ENCODE measurements at places on chromosomes 3 and 15.

- DNase-seq, result no peak
Observed at GRCh38 chr3:3178498-3179328, 778 bp downstream of the CRBN start.

DNA sequence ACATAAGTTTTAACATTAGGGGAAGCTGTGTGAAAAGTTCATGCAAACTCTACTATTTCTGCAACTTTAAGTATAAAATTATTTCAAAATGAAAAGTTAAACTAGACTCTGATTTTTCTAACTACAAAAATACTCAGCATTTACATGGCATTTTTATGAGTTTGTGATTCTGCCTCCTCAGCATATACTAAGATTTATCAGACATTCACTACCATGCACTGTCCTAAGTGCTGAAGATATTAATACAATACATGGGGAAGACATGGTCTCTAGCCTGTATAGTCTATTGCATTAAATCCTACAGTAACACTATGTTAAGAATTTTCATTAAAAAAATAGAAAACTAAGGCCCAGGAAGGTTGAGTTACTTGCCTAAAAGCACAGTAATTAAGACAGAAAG, 80.7 kb downstream of the ZNF148 start:
- DNase-seq, result no peak

- DNase-seq, result peak; percentile 11
Observed at GRCh38 chr3:126540342-126540849, 16.4 kb downstream of the CHST13 start.

DNA sequence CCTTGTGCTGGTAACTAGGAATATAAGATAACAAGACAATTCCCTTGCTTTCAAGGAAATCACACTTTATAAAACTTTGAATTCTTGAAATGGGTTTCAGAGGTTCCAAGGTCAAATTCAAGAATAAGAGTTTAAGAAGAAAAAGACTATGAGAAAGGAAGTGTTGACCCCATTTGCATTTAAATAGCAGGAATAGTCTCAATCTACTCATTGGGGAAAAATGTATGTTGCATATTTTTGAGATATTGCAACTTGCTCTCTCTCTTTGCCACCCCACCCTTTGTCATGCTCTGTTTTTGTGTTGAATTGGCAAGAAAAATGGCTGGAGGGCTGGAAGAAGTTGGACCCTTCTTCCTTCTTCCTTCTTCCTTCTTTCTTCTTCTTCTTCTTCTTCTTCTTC, 699.2 kb downstream of the TUSC7 start:
- DNase-seq, result no peak

DNA sequence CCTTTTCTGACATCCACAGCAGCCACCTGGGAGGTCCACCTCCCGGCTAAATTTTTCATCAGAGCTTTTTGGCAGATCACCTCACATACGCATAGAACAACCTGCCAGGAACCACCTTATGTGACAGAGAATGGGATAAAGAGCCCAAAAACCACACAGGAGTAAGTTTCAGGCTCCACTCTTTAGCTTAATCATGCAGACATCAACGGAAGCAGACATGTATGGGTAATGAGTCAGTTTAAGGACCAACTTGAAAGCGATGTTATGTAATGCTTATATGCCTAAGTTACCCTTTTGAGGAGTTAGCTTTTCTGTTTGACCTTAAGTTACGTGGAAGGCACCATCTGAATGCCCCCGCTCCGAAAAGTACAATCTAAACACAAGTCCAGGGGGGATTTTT, 183.3 kb upstream of the BHLHE40 start:
- DNase-seq, result no peak
